Lower lobe of right lung (tissue), 2 donors: ENCODE measurements at places on chromosomes 13 and 19. TPM values are rescaled to one million over a fixed set of nuclear protein-coding genes. Genes with fewer than 3 reads are reported as not detected.

DNA sequence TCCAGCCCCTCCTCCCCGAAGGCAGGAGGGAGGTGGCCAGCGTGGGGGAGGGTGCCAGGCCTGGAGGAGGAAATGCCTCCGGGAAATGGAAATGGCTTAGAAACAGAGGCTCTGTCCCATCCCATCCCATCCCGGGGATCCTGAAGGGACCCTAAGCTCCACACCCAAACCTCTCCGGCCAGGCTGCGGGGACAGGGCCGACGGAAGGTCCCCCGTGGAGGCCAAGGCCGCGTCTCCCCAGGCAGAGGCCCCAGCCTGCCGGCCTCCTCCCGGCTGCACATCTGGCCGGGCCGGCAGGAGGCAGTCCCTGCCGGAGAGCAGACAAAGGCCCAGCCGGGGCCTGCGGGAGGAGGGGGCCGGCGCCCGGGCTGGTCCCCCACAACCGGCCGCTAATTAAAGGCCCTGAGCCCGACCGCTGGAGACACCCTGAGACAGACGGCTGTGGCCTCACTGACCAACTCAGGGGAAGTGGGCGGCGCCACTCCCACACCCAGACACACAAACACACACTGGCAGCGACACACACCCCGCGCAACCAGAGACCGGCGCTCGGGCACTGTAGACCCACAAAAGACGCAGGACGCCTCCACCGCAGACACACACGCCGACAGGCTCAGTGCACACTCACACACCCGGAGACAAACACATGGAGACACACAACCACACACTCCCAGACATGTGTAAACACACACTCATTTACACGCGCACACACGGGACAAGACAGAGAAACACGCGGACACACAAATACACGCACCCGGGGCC, 1.1 kb downstream of the ADAMTS10 start:
- DNase-seq, result peak; percentile 75

DNA sequence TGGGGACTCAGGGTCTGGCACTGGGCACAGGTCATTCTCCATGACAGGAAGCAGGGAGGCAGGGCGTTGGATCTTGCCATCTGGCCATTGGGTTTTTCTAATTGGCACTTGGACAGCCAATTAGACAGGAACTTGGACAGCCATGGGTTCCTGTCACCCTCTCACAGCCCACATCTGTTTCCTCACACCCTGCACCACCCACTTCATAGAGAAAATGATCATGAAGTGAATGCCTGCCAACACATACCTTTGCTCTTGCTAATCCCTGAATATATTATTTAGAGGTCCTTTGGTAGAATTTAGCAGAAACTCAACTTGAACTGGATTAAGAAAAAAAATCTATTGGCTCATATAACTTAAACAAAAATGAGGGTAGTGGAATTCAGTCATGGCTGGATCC, 4.9 kb upstream of the OLFM2 start:
- no peak for DNase-seq

Gene HSH2D
- 8.2 TPM for total RNA-seq

Gene ZNF285
- 1.1 TPM for total RNA-seq

DNA sequence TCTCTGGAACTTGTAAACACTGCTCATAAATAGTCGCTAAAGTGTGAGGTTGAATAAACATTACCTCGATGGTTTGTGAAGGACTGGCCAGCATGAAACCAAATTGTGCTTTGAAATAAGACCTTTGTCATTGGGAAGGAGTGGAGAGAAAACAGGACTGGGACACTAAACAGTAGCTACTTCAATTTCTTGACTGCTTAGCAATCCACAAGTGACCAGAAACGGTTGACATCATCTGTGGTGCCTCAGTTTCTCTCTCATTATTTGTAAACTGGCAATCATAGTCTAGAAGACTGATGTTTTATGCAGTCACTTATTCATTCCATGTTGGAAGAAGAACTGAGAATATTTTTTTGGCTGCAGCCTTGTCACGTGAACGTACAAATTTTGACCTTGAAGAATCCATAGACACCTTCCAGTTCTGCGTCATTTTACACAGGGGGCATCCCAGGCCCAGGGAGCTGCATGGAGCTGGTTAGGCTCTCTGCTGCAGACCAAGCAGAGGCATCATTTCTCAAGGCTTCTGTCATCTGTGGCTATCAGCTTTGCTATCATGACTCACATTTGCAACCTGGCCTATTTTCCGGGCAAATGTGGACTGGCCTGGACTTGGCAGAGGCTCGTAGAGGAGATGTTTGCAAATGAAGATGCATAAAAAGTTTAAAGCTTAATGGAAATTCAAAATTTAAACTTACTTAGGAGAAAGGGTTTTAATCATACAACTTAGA, 391.8 kb downstream of the FGF9 start:
- no peak for DNase-seq
